Astrocyte of the cerebellum (primary cell): ENCODE measurements at places on chromosomes 7 and 10.

- peak; percentile 64 for DNase-seq
Observed at GRCh38 chr10:68156373-68157185, 47.3 kb downstream of the MYPN start.

DNA sequence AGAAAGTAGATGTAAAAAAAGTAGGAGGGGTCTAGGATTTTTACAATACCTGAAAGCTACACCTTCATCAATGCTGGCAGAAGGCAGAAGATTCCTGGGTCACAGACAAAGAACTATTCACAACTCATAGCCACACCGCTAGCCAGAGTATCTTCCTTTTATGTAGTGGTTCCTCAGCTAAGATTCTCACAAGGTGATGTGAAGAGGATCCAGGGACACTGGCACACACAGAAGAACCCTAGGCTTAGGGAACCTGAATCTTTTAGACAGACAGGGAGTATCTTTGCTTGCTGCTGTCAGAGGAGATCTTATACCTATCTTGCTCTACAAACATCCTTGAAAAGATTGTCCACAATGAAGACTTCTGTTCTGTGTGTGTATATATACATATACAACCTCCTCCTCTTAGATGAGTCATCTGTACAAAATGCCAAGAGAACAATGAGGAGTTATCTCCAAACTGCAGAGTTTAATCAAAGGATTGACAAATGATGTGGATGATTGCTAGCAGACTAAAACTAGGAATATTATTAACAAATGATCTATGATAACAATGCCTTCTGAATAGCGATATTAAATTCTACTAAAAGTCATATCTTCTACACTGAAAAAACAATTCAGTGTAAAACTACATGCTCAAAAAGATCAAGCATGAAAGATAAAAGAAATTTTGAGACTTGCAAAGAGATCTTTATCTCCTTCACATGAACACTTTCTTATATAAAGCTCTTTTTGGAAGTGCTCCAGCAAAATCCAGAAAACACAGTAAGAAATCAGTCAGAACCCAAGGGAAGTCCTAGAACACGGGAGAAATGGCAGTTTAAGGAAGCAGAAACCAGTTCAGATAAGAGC is 409.3 kb downstream of the PARD3 start:
- no peak for DNase-seq

DNA sequence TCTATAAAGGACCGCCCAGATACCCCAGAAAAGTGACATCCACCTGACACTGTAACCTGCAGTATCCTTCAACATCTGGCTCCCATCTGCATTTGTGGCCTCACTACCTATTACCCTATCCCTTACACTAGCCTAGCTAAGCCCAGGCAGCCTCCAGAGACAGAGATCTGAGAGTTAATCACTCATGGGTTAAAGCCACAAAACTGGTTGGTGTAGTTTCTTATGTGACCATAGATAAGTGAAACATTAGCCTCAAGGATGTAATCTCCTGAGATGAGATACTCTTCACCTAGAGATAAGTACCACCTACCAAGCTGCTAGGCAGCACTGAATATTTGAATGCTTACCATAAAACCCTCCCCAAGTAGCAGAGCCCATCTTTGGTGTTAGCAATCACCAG is 35.4 kb downstream of the CTTNBP2 start:
- no peak for DNase-seq

- DNase-seq = no peak
Observed at GRCh38 chr10:6062101-6062771, at the start of gene IL2RA. TSS of gene IL2RA (minus strand) at chr10:6062367. CDS start at chr10:6062151, 216 bp downstream.

GRCh38 chr7:107999779-108000560 is 3.0 kb downstream of the LAMB1 start:
- DNase-seq = no peak

DNA sequence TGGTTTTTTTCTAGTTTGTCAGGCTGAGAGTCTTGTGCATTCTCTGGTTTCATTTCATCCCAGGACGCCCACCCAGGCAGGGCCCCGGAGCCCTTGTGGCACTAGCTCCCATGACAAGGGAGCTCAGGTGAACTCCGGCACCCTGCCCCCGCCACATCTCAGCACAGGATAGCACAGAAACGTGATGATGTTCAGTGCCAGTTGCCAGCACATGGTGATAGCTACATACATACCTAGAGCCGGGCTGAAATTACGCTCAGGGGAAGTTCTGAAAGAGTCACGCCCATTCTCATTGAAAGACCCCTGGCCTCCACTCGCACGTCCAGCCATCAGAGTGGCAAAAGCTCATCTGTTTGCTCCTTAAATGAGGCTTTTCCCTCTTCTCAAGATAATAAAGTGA is 273.7 kb downstream of the PTPRN2 start:
- DNase-seq = no peak

DNA sequence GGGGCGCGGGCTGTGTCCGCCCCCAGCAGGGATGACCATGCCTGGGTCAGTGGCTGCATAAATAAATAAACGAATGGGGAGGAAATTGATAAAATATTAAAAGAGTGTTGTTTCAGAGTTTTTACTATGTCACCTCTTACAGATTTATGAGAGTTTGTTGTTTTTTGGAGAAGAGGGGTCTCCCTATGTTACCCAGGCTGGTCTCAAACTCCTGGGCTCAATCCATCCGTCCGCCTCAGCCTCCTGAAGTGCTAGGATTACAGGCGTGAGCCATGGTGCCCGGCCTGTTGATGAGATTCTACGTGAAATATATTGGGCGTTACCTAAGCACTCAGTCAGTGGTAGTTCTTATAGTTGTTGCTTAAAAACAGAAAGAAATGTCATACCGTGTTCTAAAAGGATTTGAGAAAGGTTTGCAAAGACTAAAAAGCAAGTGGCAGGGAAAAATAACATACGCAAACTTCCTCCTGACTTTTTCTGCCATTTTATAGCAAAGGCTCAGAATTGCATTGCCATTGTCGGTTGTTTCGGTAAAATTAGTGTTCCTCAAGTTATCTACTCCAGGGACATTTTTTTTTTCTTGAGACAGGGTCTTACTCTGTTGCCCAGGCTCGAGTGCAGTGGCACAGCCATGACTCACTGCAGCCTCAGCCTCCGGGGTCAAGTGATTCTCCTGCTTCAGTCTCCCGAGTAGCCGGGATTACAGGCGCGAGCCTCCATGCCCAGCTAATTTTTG is 39.5 kb upstream of the FOXK1 start:
- DNase-seq = no peak

GRCh38 chr7:24135003-24135817 is 148.8 kb upstream of the NPY start:
- no peak for DNase-seq

DNA sequence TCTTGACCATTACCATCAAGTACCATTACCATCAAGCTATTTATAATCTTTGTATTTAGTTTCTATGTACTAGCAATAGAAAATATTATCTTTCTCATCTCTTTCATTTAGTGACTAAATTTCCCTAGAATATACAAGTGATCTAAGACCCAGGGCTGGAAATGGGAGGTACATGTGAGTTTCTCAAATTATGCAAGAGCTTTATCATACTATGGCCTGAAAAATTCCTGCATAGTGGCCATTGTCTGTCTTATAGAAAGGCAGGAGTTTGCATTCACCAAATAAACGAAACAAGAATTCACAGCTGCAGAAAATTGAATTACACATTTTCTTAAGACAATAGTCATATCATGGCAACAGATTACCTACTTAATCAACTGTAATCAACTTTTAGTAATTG is 50.7 kb upstream of the HDAC9 start:
- DNase-seq = no peak

GRCh38 chr10:70198696-70199466 is 28.6 kb upstream of the SAR1A start:
- no peak for DNase-seq

DNA sequence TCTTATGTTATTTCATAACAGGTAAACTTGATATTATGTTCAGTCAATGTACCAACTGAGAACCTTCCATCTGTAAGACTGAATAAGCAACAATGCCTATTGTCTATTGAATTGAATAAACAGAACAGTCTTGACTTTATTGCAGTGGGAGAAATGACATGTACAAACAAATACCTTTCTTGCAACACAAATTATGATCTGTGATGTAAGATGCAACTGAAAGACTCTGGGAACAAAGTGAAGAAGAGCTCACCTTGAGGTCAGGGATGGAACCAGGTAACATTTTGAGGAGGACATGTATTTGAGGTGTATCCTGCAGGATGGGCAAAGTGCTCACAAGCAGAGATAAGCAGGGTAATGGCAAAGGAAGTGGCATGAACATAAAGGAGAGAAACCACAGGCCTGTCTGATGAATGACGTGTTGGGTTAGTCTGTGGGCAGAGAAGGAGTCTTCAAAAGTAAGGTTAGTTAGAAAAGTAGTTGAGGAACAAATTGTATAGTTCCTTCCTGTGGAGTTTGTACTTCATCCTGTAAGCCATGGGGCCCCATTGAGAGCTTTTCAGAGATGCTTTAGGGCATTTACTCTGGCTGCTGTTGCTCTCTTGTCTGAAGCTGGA is 9.5 kb downstream of the PNLIPRP3 start:
- DNase-seq = no peak

DNA sequence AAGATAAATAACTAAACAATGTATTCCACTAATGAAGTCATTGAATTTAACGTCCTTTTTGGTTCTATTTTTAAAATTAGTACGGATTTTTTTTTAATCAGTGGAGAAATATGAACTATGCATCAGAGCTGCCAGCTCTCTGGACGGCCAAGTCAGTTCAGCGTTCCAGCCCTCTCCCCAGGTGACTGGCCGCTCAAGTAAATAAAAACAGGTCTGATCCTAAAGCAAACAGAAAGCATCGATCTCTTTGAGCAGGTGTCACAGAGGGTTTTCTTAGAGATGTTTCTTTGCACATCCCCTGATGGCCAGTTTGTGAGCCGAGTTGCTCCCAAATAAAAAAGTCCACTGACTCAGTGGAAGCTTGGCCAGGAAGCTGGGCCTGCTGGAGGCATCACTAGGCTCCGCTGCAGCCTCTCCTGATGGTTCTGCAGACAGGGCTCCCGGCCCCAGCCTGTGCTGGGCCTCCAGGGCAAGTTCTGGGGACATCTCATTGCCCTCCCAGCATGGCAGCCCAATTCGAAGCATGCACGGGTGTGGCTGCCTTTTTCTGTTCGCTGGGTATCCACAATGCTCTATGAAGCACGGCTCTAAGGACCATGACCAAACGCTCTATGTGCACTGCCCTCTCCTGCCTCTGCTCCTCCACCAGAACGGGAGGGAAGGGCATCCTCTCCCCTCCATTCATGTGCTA is 74.7 kb upstream of the PPP2R2D start:
- DNase-seq = no peak

DNA sequence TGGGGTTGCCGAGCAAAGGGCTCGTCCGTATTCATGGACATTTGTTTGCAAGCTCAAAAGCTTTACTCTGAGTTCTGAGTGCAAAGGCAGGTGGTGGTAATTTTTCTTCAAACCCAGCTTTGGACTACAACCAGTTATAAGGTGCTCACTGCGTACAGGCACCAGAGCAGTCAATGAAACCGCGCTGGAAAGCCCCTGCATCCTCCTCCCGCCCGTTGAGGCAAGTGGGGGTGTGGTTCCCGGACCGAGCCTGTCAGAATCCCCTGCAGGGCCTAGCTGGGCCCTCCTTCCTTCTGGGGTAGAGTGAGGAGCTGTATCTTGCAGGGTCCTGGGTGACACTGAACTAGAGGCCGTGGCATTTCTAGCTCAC is 22.3 kb downstream of the AMZ1 start:
- no peak for DNase-seq

DNA sequence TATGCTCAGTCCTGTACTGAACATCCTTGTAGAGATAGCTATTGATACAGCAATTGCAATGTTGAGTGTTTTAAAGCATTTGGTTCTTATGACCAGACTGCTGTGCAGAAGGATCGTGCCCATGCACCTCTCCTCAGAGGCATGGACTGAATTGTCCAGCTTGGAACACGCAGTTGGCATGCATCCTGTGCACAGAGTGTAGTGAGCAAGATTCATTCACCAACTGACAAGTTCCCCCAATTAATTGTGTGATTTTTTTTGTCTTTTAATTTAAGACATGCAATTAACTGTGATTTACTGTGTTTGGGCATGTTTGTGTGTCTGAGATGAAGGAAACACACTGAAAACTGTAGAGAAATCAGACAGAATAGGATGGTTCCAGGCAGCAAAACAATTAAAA is 323.7 kb downstream of the CDK14 start:
- no peak for DNase-seq

GRCh38 chr7:50068026-50068425 is 25.0 kb downstream of the ZPBP start:
- no peak for DNase-seq

- DNase-seq = no peak
Observed at GRCh38 chr7:2612445-2613097, 19.2 kb upstream of the TTYH3 start.

GRCh38 chr7:43592326-43592725 is 9.4 kb downstream of the STK17A start:
- no peak for DNase-seq

DNA sequence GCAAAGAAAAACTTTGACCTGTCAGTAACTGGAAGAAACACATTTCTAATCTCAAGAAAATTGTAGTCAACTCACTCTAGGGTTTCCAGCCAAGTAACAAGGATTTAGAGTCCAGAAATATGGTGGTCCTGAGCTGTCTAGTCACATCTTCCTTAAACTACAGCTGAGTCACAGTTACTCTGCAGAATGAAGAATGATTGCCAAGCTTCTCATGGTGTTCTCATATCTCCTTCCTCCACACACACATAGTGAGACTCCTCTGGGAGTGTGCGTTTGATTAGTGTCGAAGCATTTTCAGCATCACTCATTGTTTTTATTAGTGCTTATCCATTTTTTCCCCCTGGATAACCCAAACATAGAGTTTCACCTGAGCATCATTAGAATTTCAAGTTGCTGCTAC is 93.1 kb upstream of the CXCL12 start:
- DNase-seq = no peak

DNA sequence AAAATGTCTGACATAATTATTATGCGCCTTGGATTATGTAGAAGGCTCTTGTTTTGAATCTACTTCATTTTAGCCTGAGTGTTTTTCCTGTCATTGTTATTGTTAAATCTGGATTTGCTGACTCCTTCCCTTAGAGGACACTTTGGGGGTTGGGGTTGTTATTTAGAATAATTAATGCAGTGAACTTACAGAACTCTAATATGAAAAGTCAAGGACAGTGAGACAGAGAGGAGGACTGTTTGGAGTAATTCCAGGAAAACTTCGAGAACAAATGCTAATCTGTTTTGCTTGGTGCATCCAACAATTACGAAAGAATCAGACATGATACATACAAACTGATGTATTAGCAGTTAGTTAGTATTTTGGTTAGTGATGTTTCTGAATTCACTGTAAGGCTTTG is 146.1 kb downstream of the ABCA13 start:
- no peak for DNase-seq

GRCh38 chr7:118502235-118502634 is 277.7 kb downstream of the ANKRD7 start:
- DNase-seq = no peak
